HS-5 (cell line): ENCODE measurements at places on chromosomes 5 and 9.
A peak's percentile ranks its signal among the peaks of the same experiment; 100 is the strongest.

DNA sequence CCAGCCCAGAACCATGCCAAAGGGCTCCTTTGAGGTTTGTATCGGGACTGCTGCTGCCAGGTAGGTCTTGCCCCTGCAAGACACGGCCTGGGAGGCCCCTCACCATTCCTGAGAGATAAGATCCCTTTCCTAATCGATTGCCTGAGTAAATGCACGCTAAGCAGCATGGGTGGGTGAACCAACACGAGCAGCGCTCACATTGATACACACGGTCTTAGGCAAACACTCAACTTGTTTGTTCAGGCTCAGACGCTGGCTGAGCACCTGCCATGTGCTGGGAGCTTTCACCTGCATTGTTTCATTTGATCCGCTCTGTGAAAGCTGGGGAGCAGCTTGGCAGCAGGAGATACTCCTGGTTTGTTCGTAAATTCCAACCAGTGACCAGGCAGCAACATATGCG, 76.9 kb upstream of the NEURL1B start:
- no peak for DNase-seq

DNA sequence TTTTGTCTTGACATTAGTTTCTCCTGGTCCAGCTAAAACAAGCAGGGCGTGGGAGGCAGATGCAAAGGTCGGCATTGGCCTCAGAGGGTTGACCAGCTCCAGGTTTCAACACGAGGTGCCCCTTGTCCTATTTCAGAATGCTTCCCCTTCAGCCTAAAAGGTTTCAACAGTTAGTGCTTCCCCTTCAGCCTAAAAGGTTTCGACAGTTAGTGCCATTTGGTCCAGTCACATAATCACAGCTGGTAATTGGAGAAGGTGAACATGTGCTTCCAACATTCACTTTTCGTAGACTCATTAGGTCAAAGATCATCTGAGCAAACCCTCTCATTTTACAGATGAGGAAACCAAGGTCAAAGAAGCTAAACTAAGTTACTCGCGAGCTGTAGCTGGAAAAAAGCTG, 270.3 kb upstream of the MAP3K1 start:
- no peak for DNase-seq

DNA sequence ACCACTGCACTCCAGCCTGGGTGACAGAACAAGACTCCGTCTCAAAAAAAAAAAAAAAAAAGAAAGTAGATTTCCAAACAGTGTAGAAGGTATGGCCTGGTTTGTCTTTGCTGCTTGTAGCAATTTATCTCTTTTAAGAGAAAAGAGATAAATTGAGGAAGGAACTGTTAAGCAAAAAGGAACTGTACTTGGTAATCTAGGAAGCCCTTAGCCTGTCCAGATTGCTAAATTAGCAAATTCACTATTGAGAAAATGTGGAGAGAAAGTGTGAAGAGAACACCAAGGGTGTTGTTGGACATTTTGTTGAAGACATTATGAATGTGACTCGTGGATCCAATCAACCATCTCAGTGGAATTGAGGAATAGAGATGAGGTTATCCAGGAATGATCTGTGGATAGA, 13.0 kb upstream of the SUSD3 start:
- no peak for DNase-seq

DNA sequence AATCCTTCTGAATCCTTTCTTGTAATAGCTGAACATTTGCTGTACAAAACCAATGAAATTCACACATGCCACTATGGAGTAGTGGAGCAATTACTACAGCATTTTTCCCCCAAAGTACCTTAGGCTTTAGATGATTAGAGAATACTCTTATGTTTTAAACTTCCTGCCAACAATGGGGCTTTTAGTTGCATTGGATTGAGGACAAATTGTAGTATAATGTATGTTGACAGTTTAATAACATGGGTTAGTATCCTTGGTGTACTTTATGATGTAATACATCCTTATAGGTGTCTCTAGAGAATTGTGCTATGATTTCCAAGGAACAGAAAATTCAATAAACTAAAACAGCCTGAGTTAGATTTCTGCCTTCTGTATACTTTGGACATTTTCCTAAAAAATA, 422.7 kb upstream of the GRAMD2B start:
- no peak for DNase-seq

DNA sequence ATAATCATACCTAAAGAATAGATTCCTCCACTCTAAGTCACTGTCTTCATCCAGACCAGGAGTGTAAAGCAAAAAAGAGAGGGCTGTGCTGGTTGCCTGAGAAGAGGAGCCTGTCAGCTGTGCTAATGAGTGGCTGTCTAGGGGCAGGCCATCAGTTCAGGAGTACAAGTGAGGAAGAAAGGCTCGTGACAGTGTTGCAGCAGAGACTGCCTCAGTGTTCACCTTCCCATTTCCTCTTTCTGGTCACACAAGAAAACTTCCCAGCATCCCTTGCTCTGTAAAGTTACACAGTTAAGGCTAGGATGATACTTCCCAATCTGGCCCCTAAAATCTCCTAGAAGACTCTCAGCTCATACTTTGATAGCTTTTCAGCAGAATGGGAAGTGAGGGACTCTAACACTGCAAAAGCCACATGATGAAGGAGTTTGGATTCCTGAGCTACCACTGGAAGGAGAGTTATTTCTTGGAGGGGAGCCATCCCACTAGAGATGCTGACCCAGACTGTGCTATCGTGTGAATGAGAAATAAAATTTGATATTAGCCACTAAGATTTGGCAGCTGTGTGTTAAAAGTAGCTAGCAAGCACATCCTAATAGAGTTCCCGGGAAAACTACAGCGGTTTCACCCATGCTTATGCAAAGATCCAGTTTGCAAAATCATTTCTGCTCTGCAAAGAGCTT, 67.1 kb downstream of the ADAMTS12 start:
- no peak for DNase-seq

- DNase-seq = no peak
Measured at GRCh38 chr9:112184221-112184620, 9.1 kb upstream of the SUSD1 start.

GRCh38 chr9:136437430-136437829, 2.2 kb downstream of the INPP5E start:
- no peak for DNase-seq

DNA sequence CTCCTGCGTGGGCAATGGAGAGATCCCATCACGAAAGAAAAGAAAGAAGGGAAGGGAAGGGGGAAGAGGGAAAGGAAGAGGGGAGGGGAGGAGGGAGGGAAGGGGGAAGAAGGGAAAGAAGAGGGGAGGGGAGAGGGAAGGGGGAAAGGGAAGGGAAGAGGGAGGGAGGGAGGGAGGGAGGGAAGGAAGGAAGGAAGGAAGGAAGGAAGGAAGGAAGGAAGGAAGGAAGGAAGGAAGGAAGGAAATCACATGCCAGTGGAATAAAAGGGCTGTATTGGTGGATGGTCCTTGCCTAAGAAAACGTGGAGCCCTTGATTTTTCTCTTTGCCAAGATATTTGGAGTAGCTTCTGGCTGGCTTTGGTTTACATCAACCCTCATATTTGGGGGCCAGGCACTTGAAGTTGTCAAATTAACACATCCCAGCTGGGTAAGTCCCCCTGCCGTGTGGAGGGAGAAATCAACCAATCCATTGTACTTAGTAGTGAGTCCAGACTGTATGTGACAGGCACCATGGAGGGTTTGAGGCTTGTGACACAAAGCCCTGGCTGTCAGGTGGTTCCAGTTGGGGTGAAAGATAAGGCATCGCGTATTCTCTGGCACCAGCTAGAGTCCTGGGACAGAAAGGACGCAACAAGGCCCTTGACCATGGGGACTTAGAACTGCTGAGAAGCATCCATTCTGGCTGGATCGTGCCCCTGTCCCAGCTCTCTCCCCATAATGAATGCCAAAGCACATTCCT, 23.7 kb downstream of the IDNK start:
- no peak for DNase-seq

- no peak for DNase-seq
Measured at GRCh38 chr5:57635146-57635777, 152.7 kb upstream of the ACTBL2 start.

DNA sequence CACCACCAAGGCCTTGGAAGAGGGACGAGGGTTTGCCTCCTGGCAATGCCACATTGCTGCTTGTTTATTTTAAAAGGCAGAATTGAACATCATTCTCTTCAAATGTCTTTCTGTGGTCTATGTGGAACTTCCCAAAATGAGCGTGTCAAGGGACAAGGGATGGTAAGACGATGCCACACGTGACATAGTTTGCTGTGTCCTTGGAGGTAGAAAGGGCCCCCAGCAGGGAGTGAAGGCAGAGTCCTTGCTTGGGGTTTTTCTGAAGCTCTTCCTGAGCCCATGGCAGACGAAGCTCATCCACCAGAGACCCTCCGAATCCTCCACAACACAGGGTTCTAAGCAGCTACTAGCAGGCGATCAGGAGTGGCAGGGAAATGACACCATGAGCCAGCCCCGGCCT, 28.3 kb downstream of the PRRX2 start:
- no peak for DNase-seq

GRCh38 chr9:133441571-133441970, 18.2 kb upstream of the CACFD1 start:
- DNase-seq = no peak

DNA sequence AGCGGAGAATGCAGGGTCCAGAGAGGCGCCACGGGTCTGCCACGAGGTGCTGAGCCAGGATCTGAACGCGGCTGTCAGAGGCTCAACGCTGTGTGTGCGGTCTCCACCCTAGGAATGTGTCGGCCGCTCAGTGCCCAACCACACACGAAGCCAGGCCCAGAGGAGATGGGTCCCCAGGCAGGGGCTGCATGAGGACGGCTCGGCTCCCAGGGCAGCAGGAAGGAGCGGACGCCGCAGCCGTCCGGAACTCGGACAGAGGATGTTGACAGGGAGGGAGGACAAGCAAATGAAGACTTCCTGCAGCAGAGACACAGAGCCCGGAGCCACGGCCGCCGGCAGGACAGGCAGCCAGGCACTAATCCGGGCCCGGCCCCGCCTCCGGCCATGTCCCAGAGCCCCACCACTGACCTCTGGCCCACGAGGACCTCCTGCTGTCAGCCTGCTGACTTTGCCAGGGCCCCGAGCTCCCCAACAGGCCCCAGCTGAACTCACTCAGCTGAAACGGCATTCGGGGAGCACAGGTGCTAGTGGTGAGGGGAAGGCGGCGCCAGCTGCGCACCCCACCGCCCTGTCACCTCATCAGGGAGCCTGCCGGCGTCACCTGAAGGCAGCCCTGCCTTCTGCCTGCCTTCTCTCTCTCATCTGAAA, 12.7 kb downstream of the VAV2 start:
- DNase-seq = no peak

DNA sequence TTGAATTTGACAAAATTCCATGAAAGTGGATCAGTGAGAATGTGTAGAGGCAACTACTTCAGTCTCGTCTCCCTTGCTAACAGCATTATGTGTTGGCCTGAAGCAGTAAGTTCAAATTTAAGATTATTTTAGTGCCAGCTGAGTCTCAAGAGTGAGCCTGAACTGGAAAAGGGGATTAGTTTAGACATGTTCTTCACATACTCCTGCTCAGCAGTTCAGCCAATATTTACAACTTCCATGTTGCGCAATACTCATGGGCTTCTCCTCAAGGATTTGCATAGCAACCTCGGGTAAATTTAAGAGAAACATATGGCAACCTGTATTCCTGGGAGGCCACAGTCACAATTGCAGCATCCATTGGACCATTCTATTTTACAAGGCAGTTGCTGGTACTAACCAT, 553.8 kb downstream of the PTPRD start:
- no peak for DNase-seq

DNA sequence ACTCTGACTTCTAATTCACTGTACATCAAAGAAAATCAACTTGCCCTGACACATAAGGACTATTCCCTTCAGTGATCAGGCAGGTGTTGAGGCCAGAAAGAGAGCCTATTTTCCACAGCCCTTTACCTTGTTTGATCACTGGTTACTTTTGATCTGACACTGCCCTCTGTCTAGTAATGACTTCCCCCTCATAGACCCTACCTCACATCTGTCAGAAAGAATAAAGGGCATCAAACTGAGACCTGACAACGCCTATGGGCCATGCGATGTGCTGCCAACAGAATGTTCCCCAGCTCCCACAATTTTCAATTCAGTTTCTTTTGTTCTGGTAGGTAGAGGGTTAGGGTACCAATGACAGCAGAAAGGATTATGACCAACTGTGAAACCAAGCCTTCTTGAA, 47.7 kb downstream of the FBXL17 start:
- DNase-seq = no peak

DNA sequence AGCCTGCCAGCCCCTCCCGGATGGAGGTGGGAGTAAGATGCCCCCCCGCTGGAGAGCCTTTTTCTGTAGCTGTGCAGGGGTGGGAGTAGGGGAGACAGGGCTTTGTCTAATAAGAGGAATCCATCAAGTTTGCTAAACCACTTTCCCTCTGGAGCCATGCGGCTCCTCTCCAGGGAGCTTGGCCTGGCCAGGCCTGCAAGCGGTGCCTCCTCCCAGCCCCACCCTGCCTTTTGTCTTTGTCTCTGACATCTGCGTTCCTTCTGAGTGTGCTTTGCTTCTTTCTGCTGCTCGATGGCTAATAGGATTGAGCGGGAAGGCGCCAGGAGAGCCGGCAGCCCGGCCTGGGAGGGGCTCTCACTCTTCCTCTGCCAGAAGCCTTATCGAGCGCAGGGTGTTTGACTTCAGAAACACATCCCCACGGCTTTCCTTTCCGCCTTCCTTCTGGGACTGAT, 26.7 kb upstream of the FCN1 start:
- no peak for DNase-seq

GRCh38 chr5:169805527-169805934, 168.5 kb downstream of the DOCK2 start:
- no peak for DNase-seq

- peak; percentile 32 for DNase-seq
Measured at GRCh38 chr9:137672907-137673791, 54.3 kb downstream of the EHMT1 start.

DNA sequence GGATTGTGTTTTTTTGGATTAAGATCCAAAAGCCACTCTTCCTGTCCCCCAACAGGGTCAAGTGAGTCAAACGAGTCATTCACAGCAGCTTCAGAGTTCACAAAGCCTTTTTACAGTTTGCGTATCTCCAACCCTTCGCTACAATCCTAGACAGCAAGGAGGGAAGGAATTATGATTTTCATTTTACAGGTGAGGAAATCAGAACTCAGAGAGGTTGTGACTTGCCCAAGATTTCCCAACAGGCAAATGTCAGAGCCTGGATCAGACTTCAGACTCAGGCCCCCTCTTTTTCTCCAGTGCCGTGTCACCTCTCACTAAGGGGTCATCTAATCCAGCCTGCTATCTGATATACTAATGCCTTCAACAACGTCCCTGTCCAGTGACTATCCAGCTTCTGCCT, 72.1 kb upstream of the XPA start:
- DNase-seq = no peak

DNA sequence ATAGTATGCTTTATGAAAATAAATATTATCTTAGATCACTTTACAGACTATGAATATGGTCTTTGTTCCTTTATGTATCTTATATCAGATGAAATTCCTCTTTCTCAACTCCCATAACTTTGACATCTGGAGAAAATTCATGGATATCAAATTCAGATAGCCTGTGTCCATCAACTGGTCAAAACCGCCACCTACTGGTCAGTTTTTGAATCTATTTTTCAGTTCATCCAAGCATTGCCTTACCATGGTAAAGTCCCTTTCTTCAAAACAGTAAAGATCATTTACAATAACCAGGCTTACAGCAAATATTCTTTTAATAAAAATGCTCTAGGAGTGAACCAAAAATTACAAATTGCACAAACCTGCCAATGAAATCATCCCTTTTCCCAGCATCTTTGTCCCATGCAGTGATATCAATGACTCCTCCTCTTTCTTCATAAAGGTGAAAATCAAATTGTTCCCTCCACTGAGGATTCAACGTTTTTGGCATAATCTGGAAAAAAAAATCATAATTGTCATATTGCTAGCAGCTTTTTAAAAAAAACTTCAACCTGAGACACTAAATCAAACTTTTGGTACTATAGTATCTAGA, 290.5 kb downstream of the SLF1 start:
- DNase-seq = peak; percentile 23

- DNase-seq = no peak
Measured at GRCh38 chr5:180720486-180720885, 19.4 kb downstream of the OR2Y1 start.
